ENCODE measurements at places on chromosomes 5 and 9.

- DNase-seq: no peak
Measured at GRCh38 chr9:76626141-76626540, 138.1 kb upstream of the PCA3 start.

DNA sequence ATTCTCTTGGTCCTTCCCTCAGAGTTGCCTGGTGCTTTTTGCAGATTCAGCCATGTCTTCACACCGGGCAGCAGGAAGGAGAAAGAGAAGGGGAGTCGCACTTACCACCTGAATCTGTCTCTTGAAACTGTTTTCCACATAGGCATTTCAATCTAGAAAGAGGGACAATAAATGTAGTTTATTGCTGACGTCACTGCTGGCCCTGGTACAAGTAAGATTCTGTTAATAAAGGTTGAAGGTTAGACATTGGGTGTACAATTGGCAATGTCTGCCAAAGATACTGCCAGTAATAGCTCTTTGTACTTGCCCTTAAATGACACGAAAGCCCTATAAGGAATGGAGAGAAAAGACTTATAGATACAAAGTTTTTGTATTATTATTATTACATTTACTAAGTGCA lies 72.8 kb downstream of the MEGF10 start:
- DNase-seq: no peak

DNA sequence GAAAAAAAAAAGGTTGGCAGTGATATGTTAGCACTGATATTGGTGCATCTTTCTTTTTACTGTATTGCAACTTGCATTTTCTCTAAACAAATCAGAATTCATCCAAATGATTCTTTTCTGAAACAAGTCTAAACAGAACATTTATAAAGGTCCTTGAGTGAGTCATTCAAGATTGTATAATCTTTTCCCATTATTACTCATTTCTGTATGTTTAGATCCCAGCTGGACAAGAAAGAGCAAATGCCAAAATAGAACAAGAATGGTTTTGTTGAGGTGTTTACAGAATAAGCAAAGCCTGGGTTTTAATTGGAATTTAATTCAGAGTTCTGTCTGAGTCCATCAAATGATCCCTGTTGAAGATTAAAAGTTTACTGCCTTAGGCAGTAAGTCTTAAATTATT lies 112.3 kb downstream of the VCAN start:
- DNase-seq: no peak

- DNase-seq: no peak
Measured at GRCh38 chr5:168434746-168435321, 51.4 kb upstream of the RARS1 start.

DNA sequence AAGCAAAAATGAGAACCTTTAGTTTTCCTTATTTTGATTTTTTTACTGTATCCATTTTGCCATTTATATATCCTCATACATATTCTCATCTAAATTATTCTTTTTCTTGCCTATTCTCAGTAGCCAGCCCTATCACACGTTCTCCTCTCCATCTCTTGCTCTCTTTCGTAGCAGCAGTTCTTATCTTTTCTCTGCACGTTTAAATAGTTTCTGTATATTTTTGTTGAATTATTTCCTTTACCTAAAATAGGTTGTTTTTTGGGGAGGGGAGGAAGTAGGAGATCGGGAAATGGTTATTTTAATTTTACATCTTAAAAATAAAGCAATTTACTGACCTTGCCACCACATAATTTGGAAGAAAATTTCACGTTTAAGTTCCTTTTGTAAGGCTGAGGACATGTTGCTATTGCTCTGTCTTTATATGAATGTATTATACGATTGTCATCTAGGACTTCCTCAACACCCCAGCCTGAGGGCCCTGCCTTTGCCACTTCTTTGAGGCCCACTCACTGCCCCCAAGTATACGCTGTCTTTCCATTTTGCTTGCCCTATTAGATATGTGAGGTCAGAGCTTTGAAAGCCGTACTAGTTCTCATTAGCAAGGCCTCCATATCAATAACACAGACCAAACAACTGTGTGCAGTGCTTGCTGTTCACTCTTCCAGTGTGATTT lies 140.3 kb downstream of the GNAQ start:
- no peak for DNase-seq

DNA sequence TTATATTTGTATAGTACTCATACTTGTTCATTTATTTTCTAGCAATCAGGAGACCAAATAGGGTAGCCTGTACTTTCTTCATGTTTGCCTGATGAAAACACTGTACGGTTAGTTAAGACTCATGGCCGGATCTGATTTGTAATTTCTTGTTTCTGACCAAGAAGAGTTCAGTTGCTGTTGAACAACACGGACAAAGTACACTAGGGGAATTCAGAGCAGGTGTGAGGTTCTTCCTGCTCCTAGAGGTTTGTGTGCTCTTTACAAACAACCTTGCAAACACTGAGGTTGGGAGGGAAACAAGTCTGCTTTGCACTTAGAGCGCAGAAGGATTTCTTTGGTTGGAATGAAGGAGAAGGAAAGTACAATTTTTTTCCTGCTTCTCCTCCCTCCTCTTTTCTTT lies 69.7 kb downstream of the TRIO start:
- DNase-seq: no peak

- DNase-seq: no peak
Measured at GRCh38 chr5:61964201-61964600, 341.8 kb upstream of the KIF2A start.

GRCh38 chr9:125492719-125493118 lies 214.3 kb downstream of the MAPKAP1 start:
- DNase-seq: no peak

DNA sequence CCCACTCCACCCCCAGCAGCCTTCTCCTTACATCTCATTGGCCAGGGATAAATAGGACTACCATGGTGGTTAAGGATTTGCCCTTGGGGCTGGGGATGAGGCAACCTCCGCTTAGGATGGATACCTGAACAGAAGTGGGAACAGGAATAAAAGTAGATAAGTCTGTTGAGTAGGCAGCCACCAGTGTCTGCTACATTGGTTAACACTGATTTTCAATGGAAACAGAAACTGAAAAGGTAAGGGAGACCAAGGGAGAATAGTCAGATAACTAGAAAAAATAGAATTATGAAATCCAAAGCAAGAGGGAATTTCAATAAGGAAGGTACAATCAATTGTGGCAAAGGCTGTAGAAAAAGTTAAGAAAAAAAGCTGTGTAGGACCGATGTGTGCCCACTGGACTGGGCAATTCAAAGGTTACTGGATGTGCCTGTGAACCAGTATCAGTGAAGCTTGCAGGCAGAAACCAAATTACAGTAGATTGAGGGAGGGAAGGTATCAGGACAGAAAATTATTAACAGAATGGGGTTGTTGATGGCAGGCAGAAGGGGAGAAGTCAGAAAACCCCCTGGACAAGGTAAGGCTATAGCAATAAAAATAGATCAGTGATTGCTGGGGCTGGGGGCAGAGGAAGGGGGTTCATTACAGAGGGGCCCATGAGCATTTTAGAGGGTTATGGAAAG lies 48.7 kb downstream of the DNAJC21 start:
- no peak for DNase-seq

DNA sequence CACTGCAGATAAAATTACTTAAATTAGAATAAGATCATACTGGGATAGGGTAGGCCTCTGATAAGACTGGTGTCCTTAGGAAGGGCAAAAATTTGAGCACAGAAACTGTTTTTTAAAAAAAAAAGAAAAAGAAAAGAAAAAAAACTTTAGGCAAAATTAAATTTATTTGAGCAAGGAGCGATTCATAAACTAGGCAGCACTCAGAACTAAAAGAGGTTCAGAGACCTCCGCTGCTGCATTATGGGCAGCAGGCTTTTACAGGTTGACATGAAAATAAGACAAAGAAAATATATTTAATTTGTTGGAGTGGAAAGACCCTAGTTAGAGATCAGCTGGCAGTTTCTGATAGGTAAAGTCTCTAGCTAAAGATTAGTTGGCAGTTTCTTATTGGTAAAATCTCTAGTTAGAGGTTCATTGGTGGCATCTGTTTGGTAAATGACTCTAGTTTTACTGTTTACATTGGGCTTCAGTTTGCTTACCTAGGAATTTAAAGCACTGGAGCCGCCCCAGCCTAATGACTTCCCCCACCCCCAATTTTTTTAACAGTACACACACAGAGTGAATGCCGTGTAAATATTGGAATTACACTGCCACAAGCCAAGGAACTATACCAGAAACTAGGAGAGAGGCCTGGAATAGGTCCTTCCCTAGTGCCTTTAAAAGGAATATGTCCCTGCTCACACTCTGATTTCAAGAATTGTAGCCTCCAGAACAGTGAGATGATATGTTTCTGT lies 4.5 kb upstream of the PLPP6 start:
- DNase-seq: no peak

- DNase-seq: no peak
Measured at GRCh38 chr5:179378116-179378440, 32.8 kb upstream of the ADAMTS2 start.

GRCh38 chr9:136544964-136545691 lies 720 bp downstream of the NOTCH1 start:
- DNase-seq: no peak

Data from RWPE2 (cell line).